ENCODE measurements at places on chromosomes 5 and 9. TPM values are rescaled to one million over a fixed set of nuclear protein-coding genes. Genes with fewer than 3 reads are reported as not detected.
A peak's percentile ranks its signal among the peaks of the same experiment; 100 is the strongest.

GRCh38 chr9:131091352-131091992 is 4.9 kb upstream of the AIF1L start:
- H3K4me1 ChIP-seq, result peaks cover 13% of the 10 kb centered on the region
- H3K36me3 ChIP-seq, result no peaks in the 10 kb centered on the region
- no peaks in the 10 kb centered on the region for H3K27me3 ChIP-seq
- no peak overlapping the region for H3K27ac ChIP-seq
- no peak for DNase-seq

DNA sequence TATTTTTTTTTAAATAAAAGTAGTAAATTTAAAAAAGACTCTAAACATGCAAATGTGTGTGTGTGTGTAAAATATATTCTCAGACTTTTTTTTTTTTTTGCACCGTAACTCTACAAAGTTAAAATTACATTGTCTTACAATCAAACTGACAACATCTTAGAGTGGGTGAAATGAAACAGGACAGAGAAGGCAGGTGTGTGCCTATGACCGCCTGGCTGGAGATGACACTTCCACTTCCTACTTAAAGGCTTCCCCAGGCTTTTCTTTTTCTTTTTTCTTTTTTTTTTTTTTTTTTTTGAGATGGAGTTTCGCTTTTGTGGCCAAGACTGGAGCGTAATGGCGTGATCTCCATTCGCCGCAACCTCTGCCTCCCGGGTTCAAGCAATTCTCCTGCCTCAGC is 2.7 kb upstream of the AK1 start:
- H3K36me3 ChIP-seq, result peaks cover 3% of the 10 kb centered on the region
- no peak for DNase-seq
- H3K27ac ChIP-seq, result no peak overlapping the region
- no peaks in the 10 kb centered on the region for H3K27me3 ChIP-seq

GRCh38 chr9:138057726-138058125 is 180.1 kb downstream of the CACNA1B start:
- no peak overlapping the region for H3K4me3 ChIP-seq
- no peaks in the 10 kb centered on the region for H3K36me3 ChIP-seq
- H3K27me3 ChIP-seq, result no peaks in the 10 kb centered on the region
- DNase-seq, result no peak

Gene CCDC171
- 0.90 TPM for total RNA-seq

DNA sequence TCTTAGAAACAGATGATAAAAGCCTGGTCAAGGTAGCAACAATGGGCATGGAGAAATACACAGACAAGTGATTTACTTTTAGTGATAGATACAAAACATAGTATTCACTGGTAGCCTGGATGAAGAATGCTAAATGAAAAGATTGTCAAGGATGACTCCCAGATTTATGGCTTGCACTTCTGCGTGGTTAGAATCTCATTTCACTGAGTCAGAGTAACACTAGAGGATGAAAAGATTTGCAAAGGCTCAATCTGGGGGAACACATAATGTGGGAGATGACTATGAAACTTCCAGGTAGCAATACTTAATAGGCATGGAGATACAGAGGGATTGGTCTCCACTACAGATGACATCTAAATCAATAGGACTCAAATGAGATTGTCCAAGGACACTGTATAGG is 38.4 kb downstream of the AGTPBP1 start:
- no peak overlapping the region for H3K4me3 ChIP-seq
- H3K27ac ChIP-seq, result no peak overlapping the region
- no peak for DNase-seq
- H3K27me3 ChIP-seq, result no peaks in the 10 kb centered on the region

- no peaks in the 10 kb centered on the region for H3K4me1 ChIP-seq
- DNase-seq, result no peak
- no peaks in the 10 kb centered on the region for H3K36me3 ChIP-seq
- H3K27ac ChIP-seq, result no peak overlapping the region
- H3K27me3 ChIP-seq, result no peaks in the 10 kb centered on the region
Observed at GRCh38 chr5:123599171-123599570, 87.2 kb downstream of the CSNK1G3 start.

Gene SHISAL2B
- total RNA-seq, result not detected

- DNase-seq, result no peak
- no peaks in the 10 kb centered on the region for H3K27me3 ChIP-seq
- no peak overlapping the region for H3K4me3 ChIP-seq
- H3K27ac ChIP-seq, result no peak overlapping the region
- no peaks in the 10 kb centered on the region for H3K36me3 ChIP-seq
- no peaks in the 10 kb centered on the region for H3K4me1 ChIP-seq
Observed at GRCh38 chr9:93174976-93175375, 9.0 kb upstream of the WNK2 start.

DNA sequence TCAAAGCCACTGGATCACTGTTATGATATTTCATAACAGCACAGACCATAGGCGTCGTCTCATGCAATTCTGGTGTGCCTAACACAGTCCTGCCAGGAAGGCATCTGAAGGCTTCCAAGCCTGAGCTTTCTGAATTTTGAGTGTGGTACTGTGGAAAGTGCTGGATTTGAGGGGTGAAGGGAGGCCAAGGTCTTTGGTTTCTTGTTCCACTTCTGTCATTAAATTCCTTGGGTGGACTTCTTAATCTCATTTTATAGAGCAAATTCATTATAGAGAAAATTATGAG is 441.3 kb upstream of the PIK3R1 start:
- DNase-seq, result peak; percentile 63
- H3K4me1 ChIP-seq, result peaks cover 6% of the 10 kb centered on the region
- H3K4me3 ChIP-seq, result no peak overlapping the region
- no peaks in the 10 kb centered on the region for H3K36me3 ChIP-seq
- H3K27me3 ChIP-seq, result no peaks in the 10 kb centered on the region

All from right atrium auricular region (tissue), 2 donors.